ENCODE measurements at places on chromosomes 4 and X.

GRCh38 chr4:26885912-26886274, 25.3 kb downstream of the STIM2 start:
- no peak for DNase-seq

- no peak for DNase-seq
Measured at GRCh38 chr4:101527188-101527587, 179.9 kb upstream of the PPP3CA start.

DNA sequence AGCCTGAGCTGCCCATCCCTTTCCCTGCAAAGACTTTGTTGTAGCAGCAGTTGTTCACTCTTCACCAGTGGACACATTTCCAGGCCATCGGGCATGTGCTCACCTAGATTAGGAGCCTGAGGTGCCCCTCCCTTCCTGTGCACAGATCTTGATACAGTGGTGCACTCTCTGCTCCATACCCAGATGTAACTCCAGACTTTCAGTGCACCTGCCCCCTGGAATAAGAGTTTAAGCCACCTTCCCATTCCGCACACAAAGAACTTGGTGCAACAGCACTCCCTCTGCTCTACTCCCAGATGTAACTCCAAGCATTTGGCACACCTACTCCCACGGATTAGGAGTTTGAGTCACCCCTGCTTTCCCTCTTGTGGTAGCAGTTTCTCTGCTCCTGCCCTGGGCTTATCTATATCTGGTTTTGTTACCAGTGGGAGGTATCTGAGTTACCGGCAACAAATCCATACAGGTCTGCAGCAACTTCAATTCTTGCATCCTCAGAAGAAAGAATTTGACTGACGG, 36.0 kb upstream of the PLK4 start:
- DNase-seq: no peak

GRCh38 chrX:97306771-97307470, 423.2 kb downstream of the RPA4 start:
- DNase-seq: no peak

Data from activated B cell treated with CpG ODN at 0.5 μM for 24 hours (primary cell).